ENCODE measurements at places on chromosomes 7 and 10.

DNA sequence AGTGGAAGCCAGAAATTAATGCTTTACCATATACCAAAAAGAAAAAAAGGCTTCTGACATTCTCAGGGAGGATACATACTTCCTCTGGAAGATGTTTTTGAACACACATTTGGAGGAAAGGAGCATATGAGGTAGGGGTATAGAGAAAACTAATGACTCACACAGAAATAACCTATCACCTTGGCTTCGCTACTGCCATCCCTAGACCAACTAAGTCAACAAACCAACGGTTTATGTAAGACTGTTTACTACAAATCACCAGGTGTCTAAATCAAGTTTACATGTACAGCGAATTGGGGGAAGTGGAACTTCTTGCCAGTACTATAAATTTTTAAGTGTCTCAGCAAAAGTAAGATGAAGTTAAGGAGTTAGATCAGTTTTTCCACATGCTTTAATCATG is 96.9 kb downstream of the NT5C2 start:
- H3K36me3 ChIP-seq: peaks cover 43% of the 10 kb centered on the region
- H3K4me1 ChIP-seq: no peaks in the 10 kb centered on the region
- H3K4me3 ChIP-seq: no peak overlapping the region
- no peaks in the 10 kb centered on the region for H3K27me3 ChIP-seq
- no peak for DNase-seq

- no peaks in the 10 kb centered on the region for H3K27me3 ChIP-seq
- H3K4me3 ChIP-seq: no peak overlapping the region
- H3K4me1 ChIP-seq: no peaks in the 10 kb centered on the region
Measured at GRCh38 chr10:130300608-130301020, 164.4 kb downstream of the GLRX3 start.

DNA sequence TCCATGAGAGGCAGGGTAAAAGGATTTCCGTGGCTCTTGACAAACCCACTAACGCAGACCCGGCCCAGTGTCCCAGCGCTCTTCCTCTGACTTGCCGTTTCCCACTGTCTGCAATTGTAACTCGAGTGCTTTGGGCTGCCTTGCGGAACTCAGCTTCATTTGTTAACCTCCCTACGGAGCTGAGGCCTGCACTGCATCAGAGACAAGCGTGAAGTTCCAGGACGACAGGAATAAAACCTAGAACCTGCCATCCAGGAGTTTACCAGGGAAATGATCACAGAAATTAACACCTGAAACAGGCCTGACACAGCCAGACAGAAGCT is 76.2 kb downstream of the SFMBT2 start:
- H3K36me3 ChIP-seq: no peaks in the 10 kb centered on the region
- H3K4me1 ChIP-seq: no peaks in the 10 kb centered on the region
- H3K27ac ChIP-seq: no peak overlapping the region
- no peak overlapping the region for H3K4me3 ChIP-seq
- no peak for DNase-seq

DNA sequence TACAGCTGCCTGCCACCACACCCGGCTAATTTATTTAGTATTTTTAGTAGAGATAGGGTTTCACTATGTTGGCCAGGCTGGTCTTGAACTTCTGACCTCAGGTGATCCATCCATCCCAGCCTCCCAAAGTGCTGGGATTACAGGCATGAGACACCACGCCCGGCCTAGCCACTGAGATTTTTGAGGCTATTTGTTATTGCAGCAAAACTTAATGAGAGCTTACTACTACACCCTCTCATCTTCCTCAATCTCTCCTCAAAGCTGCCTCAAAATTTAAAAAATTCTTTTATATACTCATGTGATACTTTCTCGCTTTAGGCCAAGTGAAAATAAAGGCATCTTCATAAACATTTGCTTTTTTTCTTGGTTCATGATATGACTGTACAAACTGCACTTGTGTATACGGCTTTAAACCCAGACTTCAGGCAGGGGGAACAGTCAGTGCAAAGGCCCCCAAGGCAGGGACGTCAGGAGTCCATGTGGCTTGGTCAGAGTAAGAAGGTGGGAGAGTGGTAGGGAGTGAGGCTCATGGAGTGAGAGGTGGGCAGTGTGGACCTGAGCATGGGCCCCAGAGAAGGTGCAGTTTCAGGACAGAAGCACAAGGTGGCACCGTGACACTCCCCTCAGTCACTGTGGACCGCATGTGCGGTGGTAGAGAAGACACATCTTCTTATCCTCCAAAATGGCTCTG is 55.5 kb downstream of the SYPL1 start:
- H3K4me1 ChIP-seq: peaks cover 5% of the 10 kb centered on the region
- no peak overlapping the region for H3K27ac ChIP-seq
- H3K36me3 ChIP-seq: no peaks in the 10 kb centered on the region
- H3K27me3 ChIP-seq: no peaks in the 10 kb centered on the region
- DNase-seq: peak; percentile 57

DNA sequence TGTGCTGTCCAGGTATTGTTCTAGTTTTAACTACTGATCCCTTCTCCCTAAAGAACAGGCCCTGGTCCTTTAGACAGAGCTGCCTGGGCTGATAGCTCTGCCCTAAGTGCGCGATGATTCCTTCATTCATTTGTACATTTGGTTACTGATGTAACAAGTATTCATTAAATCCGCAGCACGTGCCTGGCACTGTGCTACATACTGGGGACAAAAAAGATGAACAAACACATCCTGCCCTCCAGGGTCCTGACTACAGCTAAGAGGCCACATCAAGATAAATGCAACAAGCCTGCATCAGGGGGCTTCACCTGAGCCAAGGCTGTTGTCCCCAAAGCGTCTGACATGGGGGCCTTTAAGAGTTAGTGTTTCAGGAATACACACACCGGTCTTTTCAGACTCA is 99.0 kb upstream of the PODXL start:
- no peaks in the 10 kb centered on the region for H3K36me3 ChIP-seq
- no peaks in the 10 kb centered on the region for H3K27me3 ChIP-seq
- H3K27ac ChIP-seq: no peak overlapping the region
- H3K4me1 ChIP-seq: peaks cover 24% of the 10 kb centered on the region

DNA sequence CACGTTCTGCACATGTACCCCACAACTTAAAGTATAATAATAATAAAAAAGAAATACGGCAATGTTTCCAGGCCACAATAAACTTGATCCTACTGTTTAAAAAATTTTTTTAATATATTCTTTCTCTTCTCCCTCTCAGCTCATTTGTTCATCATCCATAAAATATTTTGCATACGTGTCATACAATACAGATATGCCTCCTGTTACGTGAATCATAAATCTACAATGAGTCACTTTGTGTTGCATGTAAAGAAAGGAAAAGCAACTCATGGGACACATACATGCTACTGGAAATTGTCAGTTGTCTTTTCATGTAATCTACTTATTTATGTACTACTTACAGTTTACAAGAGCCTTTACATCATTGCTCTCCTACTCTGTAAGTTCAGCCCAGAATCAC is 1.1 kb upstream of the TECTB start:
- H3K36me3 ChIP-seq: no peaks in the 10 kb centered on the region
- no peak for DNase-seq

GRCh38 chr10:97532935-97533671 is 34.4 kb downstream of the UBTD1 start:
- peaks cover 39% of the 10 kb centered on the region for H3K4me1 ChIP-seq
- H3K36me3 ChIP-seq: no peaks in the 10 kb centered on the region

All from HCT116 (cell line).